ENCODE measurements at places on chromosomes 7 and 10.

DNA sequence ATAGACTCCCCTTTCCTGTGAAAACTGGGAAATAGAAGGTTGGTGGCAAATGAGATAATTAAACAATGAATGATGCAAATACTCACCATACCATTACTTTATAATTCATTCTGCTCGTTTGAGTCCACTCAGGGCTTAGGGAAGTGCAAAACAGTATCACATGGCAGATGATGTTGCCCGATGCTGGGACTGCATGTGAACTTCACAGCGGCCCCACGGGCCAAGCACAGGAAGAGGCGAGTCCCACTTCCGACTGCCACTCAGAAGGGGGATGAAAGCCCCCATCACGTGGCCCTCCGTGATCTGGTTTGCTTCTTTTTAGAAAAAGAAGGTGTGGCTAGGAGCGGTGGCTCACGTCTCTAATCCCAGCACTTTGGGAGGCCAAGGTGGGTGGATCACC is 71.5 kb downstream of the PRPF18 start:
- DNase-seq, result no peak

DNA sequence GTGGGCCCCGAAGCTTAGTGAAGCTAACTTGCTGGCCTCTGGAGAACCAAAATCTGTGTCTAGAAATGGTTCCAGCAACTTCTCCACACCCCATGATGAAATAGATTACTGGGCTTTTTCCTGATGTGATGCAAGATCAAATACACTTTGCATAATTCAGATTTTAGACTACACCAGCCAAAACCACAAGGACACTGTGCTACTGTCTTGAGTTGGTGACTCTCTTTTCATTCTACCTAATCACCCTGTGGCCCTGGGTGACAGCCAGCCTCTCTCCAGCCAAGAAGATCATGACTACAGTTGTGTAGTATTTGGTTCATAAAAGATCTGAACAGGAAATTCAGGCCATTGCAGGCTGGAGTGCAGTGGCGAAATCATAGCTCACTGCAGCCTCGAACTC is 22.2 kb downstream of the AZGP1 start:
- DNase-seq, result no peak

- no peak for DNase-seq
Measured at GRCh38 chr7:24830440-24831050, 73.3 kb upstream of the GSDME start.

DNA sequence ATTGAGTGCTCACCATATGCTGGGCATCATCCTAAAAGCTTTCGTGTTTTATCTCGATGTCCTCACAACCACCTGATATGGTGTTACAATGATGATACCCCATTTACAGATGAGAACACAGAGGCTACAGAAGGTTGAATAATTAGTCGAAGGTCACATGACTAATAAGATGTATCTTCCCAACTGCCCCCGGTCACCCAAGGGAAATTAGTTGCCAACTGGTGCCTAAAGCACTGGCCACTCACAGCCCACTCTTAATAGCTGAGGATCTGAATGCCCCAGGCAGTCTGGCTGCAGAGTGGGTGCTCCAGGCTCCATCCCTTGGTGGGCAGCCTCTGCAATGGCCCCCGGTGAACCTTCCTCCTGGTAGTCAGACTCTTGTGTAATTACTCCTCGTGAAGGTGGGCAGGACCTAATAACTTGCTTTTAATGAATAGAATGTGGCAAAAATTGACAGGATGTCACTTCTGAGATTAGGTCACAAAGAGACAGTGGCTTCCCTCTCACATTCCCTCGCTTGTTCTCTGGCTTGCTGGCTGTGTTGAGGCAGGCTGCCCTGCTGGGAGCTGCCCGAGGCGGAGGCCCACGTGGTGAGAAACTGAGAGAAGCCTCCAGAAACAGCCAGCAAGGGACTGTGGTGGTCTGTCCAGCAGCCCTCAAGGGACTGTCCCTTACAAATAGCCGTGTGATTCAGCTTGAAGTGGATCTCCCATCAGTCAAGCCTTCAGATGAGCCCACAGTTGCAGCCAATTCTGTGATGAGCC is 109.4 kb downstream of the ARHGAP22 start:
- no peak for DNase-seq

GRCh38 chr7:132614428-132615318 is 38.4 kb upstream of the PLXNA4 start:
- DNase-seq, result no peak

Data from stimulated activated naive CD4-positive, alpha-beta T cell treated with Interleukin-2 at 50 U/mL for 16 hours (primary cell).